NCI-H510A (cell line): ENCODE measurements at places on chromosomes 1 and 21.

DNA sequence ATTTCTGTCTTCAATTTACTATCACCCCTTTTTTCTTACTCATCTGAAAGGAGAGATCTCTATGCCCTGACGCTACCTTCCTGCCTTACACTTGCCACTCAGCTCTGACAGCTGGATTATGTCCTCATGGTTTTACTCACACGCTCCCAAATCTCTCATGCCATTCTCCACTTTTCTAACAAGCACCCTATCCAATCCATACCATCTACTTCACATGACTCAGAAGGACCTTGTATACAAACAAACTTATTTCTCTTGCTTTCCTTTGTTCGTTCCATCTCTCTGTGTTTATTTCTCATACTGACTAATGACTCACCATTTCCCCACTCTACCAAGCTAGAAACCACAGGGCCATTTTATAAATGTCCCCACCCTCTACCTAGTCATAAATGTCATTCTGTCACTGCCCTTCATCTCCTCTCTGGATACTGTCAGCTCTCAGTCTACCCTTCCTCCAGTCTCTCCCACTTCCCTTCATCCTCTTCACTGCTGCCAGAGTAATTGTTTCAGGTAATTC is 87.3 kb downstream of the USP24 start:
- DNase-seq: no peak

- DNase-seq: no peak
Observed at GRCh38 chr1:44806704-44807363, at the start of gene DYNLT4. TSS of gene DYNLT4 (minus strand) at chr1:44807351. CDS start at chr1:44806668, 683 bp downstream.

DNA sequence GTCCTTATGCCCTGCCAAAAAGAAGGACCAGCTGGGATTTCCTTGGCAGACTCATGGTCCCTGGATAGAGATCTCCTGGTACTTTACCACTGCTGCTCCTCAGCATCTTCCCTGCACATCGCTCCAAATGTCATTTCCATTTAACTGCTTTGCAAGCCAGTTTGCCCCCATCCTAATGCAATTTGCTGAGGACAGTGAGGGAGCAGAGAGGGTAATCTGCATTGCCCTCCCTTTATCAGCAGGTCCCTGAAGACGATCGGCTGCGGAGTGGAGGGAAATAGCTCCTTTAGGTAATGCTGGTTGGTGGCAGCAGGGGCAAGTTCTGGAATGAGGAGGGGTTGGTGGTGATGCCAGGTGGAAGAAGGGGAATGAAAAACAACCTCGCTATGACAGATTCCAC is 2.7 kb downstream of the PLXNA2 start:
- DNase-seq: no peak

- DNase-seq: peak; percentile 78
Observed at GRCh38 chr21:41832596-41833496, 46.3 kb downstream of the PRDM15 start.

- DNase-seq: no peak
Observed at GRCh38 chr1:185157599-185158412, 839 bp downstream of the SWT1 start.

DNA sequence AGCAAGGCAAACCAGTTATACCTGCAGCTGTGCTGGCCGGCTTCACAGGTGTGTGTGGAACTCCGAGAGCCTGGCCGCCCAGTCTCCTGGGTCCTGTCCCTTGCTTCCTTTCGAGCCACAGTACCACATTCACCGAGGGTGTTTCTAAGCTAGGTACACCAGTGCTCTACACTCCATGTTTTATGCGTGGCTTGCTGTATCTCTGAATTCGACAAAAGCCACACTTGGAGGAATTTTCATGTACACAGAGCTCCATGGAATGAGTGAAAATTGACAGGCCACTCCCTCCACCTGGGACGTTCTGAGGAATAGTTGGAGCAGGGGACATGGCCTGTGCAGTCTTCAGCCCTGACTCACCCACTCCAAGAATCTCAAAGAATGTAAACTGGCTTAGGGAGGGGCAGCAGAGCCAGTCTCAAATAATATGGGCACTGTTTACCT is 14.0 kb downstream of the ETS2 start:
- DNase-seq: no peak
